ENCODE measurements at places on chromosomes 7 and 10.

DNA sequence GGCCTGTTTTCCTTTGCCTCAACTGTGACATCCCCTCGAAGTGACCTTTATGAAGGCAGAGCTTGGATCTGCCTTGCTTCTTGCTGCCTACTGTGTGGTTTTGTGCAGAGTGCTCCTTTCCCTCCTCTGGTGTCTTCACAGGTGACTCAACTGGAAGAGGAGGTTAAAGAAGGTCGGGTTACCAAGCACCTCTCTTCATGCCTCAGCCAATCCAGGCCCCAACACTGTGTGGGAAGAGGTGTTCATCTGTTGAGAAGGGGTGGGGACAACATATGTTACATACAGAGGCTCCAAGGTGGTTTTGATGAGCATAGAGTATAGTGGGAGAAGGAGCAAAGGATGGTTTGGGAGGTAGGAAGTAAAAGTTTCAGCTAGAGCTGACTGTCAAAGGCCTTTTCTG lies 155.7 kb downstream of the AUTS2 start:
- no peak for DNase-seq

GRCh38 chr7:117489911-117490310 lies 10.1 kb downstream of the CFTR start:
- DNase-seq = no peak

DNA sequence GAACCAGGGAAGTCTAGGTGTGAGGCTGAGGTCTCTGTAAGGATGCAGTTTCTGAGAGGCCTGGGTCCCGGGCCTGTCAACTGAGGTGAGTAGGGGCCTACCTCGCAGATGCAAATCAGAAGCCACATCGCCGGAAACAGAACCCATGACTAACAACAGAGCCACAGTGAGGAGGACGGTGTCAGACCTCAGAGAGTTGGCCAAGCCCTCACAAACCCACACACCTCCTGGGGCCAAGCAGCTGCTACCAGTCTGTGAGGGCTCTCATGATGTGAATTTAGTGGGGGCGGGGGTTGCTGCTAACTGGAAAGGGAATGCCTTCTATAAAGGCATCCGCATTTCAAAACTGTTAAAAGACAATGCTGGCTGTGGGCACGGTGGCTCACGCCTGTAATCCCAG lies 103.0 kb downstream of the COBL start:
- no peak for DNase-seq

DNA sequence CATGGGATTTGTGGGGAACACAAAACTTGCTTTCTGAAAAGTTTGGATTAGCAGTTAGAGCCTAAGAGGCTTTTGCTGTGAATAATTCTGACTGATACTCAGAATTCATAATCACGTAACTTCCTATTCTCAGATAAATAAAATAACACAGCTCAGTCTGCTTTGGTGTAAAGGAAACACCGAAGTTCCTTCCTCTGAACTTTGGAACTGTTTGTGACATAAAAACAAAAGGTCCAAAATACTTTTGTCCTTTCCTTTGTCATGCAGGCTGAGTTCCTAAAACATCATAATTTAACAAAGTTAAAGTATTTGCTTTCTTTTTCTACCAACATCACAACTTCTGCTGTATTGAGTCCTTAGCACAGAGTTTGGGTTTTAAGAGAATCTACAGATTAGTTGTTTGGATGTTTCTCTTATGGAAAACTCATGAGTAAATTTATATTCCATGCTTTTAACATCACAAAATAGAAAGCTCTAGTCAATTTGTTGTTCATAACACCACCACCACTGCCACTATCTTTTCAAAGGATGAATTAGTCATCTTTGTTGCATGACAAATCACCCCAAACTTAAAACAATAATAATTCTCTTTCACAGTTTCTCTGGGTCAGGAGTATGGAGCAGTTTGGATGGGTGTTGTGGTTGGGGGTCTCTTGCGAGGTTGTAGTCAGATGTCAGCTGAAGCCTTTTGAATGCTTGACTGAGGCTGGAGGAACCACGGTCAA lies 123.4 kb downstream of the REEP3 start:
- no peak for DNase-seq

DNA sequence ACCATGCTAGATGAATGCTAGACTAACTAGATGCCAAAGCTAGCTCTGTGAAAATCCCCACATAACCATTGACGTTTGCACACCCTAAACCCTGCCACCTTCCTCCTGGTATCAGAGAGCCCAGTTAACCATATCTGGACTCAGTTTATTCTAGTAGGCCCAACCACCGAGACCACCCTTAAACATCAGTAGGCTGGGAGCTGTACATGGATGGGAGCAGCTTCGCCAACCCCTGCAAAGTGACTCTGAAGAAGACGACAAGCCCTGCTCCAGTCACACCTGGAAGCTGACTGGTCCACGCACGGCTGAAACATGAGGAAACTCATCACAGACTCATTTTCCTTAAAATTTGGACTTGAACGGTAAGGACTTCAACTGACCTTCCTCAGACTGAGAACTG lies 4.4 kb upstream of the CYREN start:
- DNase-seq = no peak

- no peak for DNase-seq
Measured at GRCh38 chr10:75375838-75376237, 25.7 kb downstream of the ZNF503 start.

GRCh38 chr7:139695588-139695987 lies 82.2 kb downstream of the HIPK2 start:
- DNase-seq = no peak

- DNase-seq = no peak
Measured at GRCh38 chr7:46163246-46163645, 242.2 kb upstream of the IGFBP3 start.

DNA sequence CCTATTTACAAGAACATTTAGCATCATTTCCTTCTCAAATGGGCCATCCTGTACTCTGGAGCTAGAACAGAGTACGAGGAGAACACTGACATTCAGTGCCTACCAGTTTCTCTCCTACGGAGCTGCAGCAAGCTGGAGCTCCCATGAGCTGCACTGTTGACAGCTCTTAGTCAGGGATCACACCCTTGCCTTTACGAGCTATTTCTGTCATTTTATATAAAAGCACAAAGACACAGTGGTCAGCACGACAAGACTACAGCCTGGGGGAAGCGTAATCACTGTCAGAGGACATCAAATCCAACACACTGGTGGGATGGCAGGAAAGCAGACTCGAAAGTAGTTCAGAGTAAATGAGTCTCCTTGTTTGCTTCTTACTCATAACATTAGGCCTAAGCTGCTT lies 2.7 kb downstream of the CDCA7L start:
- no peak for DNase-seq

- DNase-seq = no peak
Measured at GRCh38 chr10:119394657-119395279, 147.8 kb downstream of the RGS10 start.

DNA sequence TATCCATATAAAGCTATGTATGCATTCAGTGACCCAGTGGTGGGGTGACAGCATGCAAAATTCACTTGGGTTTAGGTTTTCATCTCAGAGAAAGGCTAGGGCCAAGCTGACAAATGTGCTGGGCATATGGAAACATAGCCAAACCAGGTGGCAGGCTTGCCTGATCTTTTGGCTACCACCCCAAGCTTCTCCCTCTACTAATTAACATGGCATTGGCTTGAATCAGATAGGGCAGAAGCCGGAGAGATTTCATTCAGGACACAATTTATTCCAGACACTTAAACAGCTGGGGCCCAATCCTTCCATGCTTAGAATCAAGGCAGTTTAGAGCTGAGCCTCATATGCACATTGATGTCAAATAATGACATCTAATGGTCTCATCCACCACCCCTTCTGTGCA lies 95.5 kb upstream of the AGK start:
- DNase-seq = no peak

All from stimulated activated CD4-positive, alpha-beta T cell treated with anti-CD3 and anti-CD28 coated beads, Interleukin-1b, Interleukin-23, amount 100 ng/mL, for 24 hours (primary cell).